ENCODE measurements at places on chromosomes 4 and X.
A peak's percentile ranks its signal among the peaks of the same experiment; 100 is the strongest.

GRCh38 chrX:38315186-38315585 lies 12.1 kb downstream of the RPGR start:
- DNase-seq = no peak

- peak; percentile 23 for DNase-seq
Measured at GRCh38 chr4:98929341-98930267, 671 bp upstream of the EIF4E start.

DNA sequence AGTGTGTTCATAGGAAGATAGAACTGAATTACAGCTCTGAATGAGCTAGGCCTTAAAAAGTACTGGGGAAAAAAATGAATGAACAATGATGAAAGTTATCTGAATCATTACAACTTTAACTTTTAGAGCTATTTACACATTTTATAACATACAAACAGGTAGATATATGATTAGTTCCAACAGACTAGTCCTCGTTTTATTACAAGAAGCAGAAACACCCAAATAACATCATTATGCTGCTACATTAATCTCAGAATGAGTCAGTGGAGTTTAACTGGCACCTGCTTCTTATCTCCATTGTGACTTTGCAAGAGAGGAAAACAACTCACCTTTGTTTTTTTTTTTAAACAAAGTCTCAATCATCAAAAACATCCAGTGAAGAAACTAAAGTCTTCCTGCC lies 15.2 kb downstream of the ATP8A1 start:
- DNase-seq = no peak

GRCh38 chrX:39757971-39758370 lies 339.8 kb downstream of the BCOR start:
- no peak for DNase-seq

DNA sequence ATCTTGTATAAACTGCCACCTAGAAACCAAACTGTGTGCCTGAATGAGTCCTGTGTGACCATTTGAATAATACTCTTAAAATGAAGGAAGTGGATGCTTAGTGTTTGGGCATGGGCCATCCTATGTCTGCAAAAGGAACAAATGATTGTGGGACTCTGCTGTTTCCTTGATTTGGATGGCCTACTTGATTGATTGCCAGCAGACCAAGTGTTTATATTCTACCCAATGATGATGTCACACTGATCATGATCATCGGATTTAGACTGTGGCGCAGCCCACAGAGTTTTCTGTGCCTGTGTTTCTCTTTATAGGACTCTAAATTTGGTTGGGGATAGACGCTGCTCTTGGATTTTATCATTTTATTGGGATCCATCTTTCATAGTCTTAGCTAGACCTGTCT lies 4.4 kb downstream of the SEPTIN11 start:
- no peak for DNase-seq

DNA sequence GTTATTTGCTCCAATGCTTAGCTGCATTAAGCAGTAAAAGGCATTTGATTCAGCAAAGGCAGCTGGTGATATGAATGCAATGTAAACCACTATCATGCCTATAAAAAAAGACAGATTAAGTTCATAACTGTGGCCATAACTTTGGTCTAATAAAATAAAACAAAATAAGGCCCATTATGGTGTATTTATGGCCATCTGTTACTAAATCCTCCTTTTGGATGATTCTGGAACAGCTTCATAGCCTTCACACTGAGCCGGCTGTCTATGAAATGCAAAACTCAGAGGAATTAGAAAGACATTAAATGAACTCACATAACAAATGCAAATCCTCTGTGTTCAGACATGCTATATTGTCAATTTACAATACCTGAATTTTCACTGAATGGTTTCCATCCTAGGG lies 223.7 kb upstream of the FAT4 start:
- DNase-seq = no peak

DNA sequence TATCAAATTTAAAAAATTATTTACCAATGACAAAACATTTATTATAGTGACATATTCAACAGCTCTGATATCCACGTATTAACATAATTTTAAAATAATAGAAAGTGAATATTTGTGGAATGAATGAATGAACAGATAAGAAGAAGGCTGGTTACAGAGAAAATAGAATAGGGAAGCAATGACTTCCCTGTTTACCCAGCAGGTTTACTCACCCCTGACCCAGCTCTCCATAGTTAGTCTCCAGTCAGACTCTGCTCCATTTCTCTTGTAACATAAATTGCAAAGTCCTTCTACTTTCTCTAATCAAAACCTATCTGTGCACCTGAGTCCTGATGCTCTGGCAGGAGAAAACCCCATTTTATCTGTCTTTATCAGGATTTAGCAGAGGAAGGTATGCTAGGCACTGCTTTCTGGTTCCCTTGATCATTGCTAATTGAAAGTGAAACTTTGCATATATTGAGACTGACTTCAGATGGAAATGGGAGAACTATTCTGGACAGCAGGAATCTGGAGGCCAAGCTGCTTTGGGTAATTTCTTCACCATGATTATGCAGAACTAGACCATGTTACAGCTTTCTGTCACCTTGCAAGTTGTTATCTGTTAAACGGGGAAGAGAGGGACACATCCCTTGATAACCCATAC lies 363.0 kb downstream of the FAT4 start:
- no peak for DNase-seq

DNA sequence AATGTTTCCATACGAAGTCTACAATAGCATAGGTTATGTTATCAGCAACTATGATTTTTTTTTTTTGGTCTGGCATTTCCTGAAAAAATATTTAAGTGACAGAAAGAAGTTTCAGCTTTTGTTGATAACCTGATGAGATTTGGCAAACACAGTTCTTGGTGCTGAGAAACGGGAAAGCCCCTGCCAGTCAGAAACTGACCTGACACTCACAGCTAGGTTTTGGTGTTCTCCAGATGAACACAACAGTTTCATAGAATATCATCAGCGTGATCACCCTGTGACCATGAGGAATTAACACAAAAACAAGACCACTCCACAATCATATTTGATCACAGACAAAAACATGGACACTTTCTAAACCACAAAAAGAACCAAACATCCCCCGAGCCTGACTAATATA lies 152.5 kb upstream of the DCAF8L1 start:
- no peak for DNase-seq

DNA sequence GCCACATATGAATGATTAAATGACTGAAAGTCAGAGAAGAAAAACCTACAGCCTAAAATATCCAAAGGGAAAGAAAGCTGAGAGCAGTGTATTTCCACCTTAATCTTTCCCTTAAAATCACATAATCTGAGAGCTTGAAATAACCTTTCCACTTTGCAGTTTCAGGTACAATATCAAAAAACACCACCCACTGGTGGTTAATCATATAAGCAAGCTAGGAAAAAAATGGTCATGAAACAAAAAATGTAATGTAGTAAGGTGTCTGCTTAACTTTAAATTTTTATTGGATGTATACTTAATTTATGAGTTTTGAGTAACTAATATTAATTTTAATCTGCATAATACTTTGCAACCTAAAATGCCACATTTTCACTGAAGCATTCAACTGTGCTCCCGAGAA lies 3.2 kb downstream of the PRDM5 start:
- DNase-seq = no peak
